ENCODE measurements at places on chromosomes 5 and 9.

DNA sequence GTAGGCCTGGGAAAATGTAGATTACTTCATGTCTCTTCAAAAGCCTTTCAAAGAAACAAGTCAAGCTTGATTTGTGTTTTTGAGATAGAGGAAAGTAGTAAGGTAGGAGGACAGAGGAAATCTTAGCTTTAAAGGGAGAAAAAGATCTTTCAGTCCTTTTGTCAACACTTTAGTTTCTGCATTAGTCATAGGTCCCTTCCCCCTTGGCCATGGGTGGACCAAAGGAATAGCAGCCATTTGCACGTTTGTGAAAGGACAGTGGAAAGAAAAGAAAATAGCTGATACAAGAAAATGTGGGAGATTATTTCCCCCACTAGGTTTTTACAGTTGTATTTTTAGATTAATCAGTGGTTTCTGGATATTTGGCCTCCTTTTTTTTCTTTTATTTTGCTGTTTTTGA is 121.9 kb upstream of the GRHPR start:
- no peak for DNase-seq

- DNase-seq: no peak
Measured at GRCh38 chr5:74272831-74273451, 367.6 kb downstream of the ENC1 start.

DNA sequence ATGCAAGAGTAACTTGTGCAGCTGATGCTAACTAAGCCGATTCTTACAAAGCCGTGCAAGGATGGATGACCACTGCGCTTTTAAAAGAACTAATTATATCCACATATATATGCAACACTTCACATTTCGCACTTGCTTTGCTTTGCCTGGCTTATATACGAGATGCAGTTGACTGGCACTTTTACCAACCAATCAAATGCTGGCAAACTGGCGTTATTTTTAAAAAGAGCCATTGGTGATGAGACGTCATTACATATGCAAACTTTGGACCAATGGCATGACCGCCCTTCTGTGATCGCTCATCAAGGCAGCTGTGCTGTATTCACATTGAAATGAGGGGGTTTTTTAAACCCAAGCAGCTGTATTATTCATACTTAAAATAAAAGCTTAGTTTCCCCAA is 1147.7 kb upstream of the WWC1 start:
- DNase-seq: no peak

DNA sequence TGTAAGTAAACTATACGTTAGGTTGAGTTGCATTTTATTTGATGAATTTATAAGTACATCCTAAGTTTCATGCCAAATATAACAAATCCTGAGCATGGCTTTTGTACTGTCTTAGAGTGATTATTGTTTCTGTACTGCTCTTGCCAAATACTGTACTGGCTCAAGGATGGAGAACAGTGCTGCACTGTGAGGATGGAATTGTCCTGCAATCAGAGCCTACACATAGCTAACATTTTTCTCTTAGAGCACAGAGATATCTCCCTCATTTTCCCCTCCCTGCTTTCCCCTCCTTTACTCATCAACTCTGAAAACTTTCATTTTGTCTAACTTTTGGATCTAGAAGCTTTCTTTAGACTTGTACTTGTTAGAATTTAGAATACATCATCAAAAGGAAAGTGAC is 28.3 kb downstream of the LRRC70 start:
- no peak for DNase-seq

DNA sequence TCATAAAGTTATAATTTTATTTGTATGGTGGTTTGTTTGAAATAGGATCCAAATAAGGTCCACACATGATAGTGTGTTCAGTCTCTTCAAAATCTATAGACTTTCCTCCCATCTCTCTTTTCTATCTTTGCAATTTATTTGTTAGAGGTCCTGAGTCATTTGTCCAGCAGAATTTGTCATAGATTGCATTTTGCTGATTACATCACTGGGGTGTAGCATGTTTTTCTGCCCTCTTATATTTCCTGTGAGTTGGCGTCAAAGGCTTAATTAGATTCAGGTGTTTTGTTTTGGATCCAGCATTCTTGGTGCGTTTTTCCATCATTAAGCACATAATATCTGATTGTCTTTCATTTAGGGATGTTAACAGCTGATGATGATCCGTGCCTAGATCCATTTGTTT is 15.0 kb downstream of the CYFIP2 start:
- no peak for DNase-seq

- DNase-seq: no peak
Measured at GRCh38 chr5:80234116-80234948, 21.5 kb downstream of the SERINC5 start.

DNA sequence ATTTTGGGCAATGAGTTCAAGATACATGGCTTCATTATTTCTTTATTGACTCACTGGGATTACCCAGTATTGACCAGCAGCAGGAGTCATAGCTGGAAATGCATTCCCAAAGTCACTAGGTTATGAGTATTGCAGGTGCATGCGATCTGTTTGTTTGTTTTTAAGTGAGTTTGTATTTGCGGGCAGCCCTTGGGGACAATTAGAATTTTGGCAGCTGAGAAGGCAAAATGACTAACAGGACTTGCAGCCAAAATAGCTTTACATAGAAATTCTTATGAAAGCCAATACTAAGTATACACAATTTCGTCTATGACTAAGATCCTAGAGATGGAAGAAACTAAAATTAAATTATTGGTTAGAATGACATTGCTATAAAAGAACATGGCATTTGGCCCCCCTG is 18.1 kb upstream of the RGMB start:
- DNase-seq: no peak

GRCh38 chr9:74245866-74246497 is 251.2 kb upstream of the RORB start:
- no peak for DNase-seq

- DNase-seq: no peak
Measured at GRCh38 chr5:174176511-174176910, 131.0 kb downstream of the NSG2 start.

- DNase-seq: no peak
Measured at GRCh38 chr9:111815285-111816070, 20.7 kb upstream of the SHOC1 start.

DNA sequence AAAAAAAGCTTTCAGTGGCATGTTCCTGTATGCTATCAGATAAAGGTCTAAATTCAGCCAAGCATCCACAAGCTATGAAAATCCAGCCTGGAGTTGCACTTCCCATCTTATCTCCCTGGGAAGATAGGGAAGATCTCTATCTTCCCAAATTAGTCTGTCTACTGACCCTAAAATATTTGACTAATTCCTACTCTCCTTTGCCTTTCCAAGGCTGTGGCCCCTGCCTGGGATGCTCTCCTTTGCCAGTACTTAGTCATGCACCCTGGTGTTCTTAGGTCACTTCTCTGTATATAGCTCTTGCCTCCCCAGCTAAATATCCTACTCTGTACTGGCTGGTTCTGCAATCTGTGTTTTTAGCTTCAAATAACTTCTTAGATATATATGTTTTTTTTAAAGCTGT is 44.0 kb upstream of the PLPP1 start:
- no peak for DNase-seq
